WTC11 (cell line): ENCODE measurements at places on chromosomes 5 and 9.

DNA sequence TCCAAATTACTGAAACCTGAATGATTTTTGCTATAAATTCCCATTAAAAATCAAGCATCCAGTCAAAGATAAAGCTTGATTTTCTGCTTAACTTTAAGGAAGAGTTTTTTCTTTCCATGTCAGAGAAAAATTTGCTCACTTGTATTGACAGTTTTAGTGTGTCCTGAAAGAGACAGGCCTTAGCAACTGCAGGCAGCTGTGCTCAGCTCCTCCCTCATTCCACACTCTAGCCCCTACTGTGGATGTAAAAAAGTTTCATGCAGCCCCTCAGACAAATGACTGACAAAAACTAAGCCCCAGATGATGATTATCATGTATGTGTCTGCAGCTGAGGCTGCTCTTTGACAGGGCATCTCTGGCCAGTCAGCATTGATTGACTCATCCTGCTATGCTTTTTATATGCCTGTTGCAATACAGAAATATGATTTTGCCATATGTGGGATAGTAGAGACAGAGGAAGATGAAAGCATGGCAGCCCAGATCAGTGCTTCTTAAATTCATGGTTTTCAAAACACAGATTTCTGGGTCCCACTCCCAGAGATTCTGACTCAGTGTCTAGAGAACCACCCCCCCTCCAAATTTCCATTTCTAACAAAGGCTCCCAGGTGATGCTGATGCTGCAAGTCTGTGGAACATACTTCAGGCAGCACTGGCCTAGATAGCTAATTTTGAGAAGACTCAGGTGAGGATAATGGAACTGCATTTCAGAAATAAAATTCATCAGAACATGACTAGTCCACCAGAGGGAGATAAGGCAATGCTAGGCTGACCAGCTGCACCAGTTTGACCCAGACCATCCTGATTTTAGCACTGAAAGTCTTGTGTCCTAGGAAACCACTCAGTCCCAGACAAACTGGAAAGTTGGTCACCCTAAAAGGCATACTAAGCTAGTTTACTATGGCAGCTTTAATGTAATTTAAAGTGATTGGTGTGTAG, 298.7 kb upstream of the KCNN2 start:
- no peak for DNase-seq

- no peak for DNase-seq
Measured at GRCh38 chr9:92762196-92762595, 2.4 kb downstream of the BICD2 start.

DNA sequence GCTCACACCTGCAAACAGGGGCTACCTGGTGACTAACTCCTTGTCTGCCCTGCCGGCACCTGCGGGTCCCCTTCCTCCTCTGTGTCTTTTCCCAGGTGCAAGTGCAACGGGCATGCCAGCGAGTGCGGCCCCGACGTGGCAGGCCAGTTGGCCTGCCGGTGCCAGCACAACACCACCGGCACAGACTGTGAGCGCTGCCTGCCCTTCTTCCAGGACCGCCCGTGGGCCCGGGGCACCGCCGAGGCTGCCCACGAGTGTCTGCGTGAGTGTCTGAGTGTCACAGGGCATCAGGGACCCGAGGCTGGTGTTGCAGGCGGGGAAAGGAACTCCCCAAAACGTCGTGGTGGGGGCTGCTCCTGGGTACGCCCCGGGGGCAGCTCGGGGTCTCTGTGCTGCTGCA, 27.1 kb downstream of the LAMC3 start:
- no peak for DNase-seq

GRCh38 chr5:126430631-126431030, 7.4 kb downstream of the GRAMD2B start:
- no peak for DNase-seq

DNA sequence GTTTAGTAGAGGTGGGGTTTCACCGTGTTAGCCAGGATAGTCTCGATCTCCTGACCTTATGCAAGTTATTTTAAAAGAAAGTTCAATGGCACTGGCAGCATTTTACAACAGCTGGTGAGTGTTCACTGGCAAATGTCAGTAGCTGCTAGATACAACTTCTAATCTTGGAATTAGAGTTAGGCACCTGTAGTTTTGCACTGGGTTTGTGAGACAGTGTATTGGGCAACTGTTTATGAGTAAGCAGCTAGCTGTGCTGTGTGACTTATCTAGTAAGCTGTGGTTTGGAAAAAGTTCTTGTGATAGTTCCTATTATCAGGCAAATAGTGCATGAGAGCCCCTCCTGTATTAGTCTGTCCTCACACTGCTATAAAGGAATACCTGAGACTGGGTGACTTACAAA, 61.5 kb downstream of the UBE2QL1 start:
- no peak for DNase-seq

- DNase-seq, result no peak
Measured at GRCh38 chr9:122287214-122287720, 22.6 kb downstream of the MRRF start.

DNA sequence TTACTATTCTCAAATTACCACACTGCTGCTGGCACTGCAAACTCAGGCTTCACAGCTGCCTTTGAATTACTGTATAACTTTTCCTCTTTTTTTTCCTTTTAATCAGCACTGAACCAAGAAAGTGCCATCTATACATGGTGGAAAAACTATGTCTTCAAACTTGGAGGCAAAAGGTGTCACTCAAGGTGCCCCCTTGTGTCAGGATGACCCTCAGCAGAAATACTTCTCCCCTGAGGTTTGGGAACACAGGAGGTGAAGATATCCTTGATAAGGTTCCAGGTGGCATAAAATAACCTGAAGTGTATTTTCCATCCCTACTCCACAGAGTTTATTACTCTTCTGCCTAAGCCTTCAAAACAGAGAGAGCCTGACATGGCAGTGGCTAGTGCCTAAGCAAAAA, 14.5 kb downstream of the FRMD3 start:
- no peak for DNase-seq

GRCh38 chr9:99013550-99013949, 69.8 kb downstream of the COL15A1 start:
- no peak for DNase-seq

GRCh38 chr5:18944771-18945170, 1043.2 kb downstream of the CDH18 start:
- no peak for DNase-seq
